Activated CD4-positive, CD25-positive, alpha-beta regulatory T cell treated with anti-CD3 and anti-CD28 coated beads, Interleukin-2, amount 50 U/mL, for 16 hours (primary cell): ENCODE measurements at places on chromosomes 11 and 22.

- DNase-seq = no peak
Measured at GRCh38 chr11:29333993-29334775, 682.6 kb downstream of the KCNA4 start.

- no peak for DNase-seq
Measured at GRCh38 chr22:44592824-44593148, 94.8 kb upstream of the RTL6 start.

DNA sequence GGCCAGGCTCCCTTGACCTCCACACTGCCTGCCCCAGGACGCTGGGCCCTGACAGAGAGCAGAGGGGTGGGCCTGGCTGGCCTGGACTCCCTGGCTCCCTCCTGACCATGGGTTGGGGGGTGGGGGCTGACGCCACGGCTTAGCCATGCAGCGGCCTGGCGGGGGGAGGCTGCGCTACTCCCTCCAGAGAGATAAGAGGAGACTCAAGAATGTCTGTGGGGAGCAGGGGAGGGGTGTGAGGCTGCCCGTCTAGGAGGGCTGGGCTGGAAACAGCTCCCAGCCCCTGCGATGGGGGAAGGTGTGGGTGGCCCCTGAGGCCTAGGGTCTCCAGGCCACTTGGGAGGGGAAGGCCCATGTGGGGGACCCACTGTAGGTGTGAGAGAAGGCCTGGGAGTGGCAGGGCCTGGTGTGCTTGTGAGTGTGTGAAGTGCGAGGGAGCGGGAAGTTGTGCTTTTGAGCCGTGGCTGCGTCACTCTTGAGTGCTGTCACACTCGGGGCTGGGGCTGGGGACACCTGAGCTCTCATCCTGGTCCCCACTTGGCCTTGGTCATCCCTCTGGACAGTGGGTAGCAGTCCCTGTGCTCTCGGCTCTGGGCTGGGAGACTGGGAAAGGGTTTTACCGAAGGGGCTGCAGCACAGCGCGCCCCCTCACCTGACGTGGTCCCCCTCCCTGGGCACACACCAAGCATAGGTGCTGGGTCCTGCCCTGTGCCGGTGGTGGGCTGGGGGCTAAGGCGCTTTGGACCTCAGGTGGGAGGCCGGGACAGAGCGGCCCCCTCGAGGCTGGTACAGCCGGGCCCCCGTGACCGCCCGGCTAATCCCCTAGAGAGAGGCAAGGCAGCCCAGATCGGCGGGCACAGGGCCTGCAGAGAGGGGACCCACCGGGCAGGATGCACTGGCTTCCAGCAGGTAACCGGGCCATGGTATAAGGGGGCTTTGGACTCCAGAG, 2.4 kb downstream of the MYRF start:
- DNase-seq = no peak

DNA sequence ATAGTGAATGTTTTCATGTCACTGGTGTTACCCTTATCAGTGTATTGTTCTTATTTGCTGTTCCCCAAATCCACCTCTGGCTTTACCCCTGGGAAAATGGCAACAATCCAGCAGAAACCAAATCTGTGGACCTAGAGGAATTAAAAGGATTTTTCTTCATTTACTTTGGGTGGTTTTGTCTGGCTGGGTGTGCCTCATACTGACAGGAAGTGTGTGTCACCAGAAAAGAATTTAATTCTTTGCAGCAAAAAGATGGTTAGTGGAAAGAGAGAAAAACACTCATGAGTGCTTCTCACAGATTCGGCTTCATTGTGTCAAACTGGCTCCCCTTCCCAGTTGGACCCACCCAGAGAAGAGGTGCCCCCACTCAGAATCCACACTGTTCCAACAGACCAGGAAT, 38.9 kb downstream of the FZD4 start:
- no peak for DNase-seq

GRCh38 chr11:125941619-125942611, 3.9 kb upstream of the VSIG10L2 start:
- peak; percentile 9 for DNase-seq

- DNase-seq = no peak
Measured at GRCh38 chr22:31954535-31955523, 10.5 kb downstream of the YWHAH start.

DNA sequence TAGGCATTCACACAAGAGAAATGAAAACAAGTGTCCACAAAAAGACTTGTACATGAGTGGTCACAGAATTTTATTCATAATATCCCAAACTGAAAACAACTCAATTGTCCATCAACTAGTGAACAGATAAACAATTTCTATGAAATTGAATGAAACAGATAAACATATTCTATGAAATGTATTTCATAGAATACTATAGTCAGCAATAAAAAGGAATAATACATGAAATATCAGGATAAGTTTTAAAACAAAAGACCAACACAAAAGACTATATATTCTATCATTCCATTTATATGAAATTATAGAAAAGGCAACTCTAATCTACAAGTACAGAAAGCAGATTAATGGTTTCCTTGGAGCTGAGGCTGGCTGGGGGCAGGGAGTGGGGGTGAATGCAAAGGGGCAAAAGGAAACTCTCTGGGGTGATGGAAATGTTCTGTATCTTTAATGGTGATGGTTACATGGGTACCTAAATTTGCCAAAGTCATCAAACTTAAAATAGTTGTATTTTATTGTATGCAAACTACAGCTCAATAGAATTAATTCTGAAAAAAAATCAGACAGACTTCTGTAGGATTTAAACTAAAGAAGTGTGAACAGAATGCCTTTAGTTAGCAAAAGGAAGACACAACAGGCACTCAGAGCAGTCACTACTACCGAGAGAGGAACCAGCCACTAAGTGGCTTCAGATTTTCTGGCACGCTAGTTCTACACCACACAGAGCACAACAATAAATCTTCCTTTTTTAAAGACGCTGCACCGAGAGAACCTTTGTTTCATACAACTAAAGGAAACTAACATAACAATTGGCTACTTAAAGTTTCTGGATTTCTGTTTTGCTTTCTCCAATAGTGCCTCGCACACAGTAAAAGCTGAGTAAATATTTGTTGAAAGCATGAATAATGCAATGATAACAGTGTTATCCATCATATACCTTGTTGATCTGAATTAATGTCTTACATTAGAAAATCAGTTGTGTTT, 15.4 kb downstream of the CCDC34 start:
- DNase-seq = no peak

- DNase-seq = no peak
Measured at GRCh38 chr11:64447831-64448598, 89.1 kb downstream of the RPS6KA4 start.

DNA sequence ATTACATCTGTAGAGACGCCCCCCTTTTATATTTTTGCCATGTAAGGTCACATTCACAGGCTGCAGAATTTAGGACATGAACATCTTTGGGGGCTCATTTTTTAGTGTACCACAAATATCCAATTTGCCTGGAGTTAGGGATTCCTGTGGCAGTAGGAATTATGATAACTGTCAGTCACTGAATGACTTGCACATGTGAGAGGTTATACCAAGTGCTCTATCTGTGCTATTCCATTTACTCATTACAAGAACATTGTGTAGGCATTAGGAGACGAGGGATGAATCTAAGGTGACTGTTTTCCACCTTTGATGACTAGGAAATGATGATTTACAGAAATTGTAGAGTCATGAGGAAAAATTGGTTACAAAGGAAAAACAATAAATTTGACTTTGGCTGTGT, 79.3 kb downstream of the LIF start:
- no peak for DNase-seq

DNA sequence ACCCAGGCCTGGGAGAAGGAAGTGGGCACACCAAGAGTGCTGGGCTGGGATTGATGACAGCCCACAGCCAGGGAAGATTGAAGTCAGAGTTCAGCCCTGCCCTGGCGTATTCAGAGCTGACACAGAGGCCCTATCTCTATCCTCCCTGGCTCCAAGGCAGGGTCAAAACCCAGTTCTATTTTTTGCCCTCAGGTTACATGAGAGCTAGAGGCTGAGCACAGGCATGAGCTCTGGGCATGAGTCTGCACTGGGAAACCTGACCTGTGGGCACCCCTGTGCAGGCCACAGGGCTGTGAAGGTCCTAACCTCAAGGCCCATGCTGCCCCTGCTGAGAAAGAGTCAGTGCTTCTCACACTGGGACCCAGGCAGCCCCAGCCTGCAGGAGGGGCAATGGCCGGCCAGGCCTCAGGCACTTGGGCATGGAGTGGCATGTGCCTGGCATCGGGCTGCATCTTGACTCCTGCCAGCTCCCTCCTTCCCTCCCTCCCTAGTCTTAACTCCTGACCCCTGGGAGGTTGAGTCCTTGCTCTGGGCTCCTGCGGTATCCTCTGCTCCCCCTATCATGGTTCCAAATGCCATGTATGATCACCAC, 5.4 kb downstream of the SLC35E4 start:
- DNase-seq = no peak

GRCh38 chr11:75589051-75589450, 27.0 kb downstream of the SERPINH1 start:
- no peak for DNase-seq

- DNase-seq = no peak
Measured at GRCh38 chr11:134724779-134725140, 312.7 kb upstream of the B3GAT1 start.

DNA sequence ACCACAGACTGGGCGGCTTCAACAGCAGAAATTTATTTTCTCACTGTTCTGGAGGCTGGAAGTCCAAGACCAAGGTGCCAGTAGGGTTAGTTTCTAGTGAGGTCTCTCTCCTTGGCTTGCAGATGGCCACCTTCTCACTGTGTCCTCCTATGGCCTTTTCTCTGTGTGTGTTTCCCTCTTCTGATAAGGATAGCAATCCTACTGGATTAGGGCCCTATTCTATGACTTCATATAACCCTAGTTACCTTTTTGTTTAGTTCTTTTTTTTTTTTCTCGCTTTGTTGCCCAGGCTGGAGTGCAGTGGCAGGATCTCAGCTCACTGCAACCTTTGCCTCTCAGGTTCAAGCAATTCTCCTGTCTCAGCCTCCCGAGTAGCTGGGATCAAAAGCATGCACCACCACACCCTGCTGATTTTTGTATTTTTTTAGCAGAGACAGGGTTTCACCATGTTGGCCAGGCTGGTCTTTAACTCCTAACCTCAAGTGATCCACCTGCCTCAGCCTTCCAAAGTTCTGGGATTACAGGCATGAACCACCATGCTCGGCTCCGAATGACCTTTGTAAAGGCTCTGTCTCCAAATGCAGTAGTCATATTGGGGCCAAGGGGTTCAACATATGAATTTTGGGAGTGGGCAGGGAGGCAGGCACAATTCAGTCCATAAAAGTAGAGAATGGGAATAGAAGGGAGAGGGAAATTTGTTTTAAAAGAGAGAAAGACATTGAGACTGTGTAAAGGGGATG, 25.5 kb upstream of the NNMT start:
- DNase-seq = no peak

DNA sequence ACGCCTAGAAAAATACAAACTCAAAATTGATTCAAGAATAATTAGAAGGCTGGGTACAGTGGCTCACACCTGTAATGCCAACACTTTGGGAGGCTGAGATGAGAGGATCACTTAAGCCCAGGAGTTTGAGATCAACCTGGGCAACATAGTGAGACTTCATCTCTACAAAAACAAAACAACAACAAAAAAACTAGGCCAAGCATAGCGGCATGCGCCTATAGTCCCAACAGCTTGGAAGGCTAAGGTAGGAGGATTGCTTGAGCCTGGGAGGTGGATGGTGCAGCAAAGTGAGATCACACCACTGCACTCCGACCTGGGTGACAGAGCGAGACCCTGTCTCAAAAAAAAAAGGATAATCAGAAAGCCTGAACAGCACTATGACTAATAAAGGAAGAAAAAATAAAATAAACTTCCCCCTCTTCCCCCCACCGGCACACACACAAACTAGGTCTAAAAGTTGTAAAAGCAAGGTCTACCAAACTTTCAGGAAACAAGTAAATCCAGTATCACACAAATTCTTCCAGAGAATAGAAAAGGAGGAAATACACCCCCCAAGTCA, 35.8 kb downstream of the RRAS2 start:
- DNase-seq = no peak

GRCh38 chr22:27499121-27499520, 302.4 kb downstream of the MN1 start:
- DNase-seq = no peak

DNA sequence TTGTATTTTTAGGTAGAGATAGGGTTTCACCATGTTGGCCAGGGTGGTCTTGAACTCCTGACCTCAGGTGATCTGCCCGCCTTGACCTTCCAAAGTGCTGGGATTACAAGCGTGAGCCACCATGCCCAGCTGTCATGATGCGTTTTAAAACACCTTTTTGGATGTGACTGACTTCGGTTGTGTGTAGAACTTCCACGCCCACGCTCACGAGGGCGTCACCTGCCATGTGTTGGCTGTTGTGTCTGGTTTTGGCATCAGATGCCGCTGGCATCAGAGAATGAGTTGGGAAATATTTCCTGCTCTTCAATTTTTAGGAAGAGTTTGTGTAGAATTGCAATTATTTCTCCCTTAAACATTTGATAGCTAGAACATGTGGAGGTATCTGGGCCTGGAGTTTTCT, 109.1 kb downstream of the KCNQ1 start:
- no peak for DNase-seq

GRCh38 chr11:45021001-45021400, 70.3 kb upstream of the TP53I11 start:
- no peak for DNase-seq

- no peak for DNase-seq
Measured at GRCh38 chr22:47023871-47024270, 261.4 kb downstream of the TBC1D22A start.

GRCh38 chr11:8971924-8972316, 7.7 kb upstream of the TMEM9B start:
- DNase-seq = no peak

GRCh38 chr22:22148905-22149304, 95.7 kb upstream of the VPREB1 start:
- no peak for DNase-seq

DNA sequence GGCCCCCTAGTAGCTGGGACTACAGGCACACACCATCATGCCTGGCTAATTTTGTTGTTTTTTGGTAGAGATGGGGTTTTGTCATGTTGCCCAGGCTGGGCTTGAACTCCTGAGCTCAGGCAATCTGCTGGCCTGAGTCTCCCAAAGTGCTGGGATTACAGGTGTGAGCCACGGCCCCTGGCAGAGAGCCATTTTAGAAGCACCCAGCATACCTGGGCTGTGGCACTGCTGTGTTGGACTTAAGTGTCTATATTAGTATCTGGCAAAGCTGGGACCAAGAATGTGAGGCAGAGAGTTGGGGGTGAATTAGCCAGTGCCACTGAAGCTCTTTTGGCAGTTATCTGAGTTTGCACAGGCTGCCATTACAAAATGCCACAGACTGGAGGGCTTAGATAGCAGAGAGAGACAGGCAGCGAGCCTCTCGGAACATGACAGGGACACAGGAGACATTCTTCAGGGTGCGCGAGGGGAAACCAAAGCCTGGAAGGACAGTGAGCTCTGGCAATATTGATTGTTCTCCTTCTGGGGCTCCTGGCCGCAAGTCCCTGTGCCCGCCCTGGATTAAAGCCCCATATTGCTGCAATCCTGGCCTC, 87.7 kb upstream of the ALX4 start:
- no peak for DNase-seq

GRCh38 chr11:497565-498296, 9.3 kb downstream of the RNH1 start:
- DNase-seq = no peak
